ENCODE measurements at places on chromosomes 1 and 21.

GRCh38 chr1:7393136-7393535 is 378.0 kb upstream of the VAMP3 start:
- no peak for DNase-seq

- no peak for DNase-seq
Observed at GRCh38 chr1:163173121-163173520, 29.6 kb downstream of the RGS5 start.

- DNase-seq, result no peak
Observed at GRCh38 chr1:30815556-30815955, 58.0 kb upstream of the LAPTM5 start.

DNA sequence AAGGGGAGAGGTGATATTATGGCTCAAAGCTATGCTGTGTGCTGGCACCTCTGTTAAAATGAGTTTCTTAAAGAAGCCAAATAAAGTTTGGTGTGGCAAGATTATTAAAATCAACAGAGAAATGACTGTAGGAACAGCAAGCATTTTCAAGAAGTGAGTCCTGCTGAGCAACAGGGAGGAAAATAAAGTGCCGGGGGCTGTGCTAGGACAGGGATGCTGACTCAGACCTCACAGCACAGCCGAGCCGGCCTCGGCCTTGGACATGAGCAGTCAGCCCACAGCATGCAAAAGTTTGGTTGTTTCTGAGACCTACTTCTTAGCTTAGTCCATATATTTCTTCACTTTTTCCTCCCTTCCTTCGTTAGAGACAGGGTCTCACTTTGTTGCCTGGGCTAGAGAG is 19.2 kb downstream of the CNIH3 start:
- DNase-seq, result no peak

DNA sequence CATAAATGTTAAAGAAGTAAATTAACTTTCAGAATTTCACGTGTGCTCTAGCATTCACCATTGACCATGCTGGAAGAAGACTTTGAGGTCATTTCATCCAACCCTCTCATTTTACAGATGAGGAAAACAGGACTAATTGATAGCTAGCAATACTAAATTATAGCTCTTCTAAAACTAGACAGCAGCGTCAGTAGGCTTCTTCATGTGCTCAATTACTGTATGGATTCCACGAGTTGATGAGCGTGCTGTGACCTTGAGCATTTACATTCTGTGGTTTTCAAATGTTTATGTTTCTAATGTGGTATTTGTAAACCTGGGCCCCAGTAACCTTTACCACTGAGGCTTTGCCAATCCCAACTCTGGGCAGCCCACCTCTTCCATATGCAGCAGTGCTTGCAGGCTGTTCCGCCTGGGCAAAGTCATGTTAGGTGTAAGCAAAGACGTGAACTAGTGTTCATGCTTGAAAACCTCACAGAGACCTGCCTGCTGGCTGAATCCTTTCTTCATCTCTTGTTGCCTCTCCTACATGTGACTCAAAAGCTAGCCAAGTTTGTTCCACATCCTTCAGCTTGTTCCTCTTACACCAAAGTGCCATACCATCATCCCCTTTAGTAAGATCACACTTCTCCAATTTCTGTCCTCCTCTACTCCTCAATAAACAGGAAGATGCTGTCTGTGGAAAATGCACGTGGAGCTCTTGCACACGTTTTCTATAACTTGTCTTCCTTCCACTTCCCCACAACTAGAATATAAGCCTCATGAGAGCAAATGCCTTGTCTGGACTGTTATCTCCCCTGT is 17.2 kb downstream of the KCNJ15 start:
- no peak for DNase-seq

DNA sequence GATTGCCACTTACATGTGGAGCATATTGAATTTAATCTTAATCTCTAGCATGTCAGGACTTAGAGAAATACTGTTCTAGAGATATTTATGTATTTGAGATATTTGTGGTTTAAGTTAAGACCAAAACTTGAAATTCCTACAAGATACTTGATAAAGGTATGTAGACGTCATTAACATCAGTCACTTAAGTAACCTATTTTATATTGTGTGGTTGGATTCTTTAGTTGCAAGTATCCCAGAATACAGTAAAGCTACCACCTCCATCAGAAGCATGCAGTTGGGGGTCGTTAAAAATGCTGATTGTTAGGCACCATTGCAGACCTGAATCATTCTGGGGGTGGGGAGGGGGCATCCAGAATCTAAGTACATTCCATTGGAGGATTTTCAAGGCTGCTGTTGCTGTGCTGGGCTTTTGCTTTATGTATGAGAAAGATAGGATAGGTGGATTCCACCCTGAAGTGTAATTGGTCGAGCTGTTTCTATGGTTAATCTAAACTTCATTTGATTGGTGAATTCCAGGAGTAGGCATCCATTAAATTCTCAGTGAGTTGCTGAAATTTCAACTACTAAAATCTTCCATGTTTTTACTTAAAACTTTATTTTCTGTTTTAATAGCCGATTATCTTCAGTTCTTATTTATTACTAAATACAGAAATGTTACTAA is 4.0 kb downstream of the H3-3A start:
- DNase-seq, result no peak

- DNase-seq, result no peak
Observed at GRCh38 chr1:70436622-70437251, 25.7 kb downstream of the CTH start.

GRCh38 chr1:6007318-6008083 is 15.3 kb upstream of the NPHP4 start:
- DNase-seq, result no peak

DNA sequence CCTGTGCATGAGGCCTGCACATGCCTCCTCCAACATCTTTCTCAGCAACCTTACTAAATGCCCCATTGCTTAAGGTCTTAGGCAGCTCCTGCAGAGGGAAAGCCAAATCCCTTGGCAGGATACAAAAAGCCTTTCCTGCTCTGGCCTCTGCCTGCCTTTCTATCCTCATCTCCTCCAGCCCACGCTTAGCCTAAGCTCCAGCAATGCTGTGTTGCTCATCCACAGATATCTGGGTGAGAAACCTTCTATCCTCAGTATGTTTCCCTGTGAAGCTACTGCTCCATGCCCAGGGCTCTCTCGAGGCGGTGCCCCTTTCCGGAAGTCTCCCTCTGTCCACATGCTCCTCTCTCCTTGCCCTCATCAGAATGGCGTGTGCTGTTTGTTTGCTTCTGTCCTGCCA is 37.0 kb upstream of the CCSAP start:
- no peak for DNase-seq

- no peak for DNase-seq
Observed at GRCh38 chr1:185813401-185813979, 79.3 kb downstream of the HMCN1 start.

- no peak for DNase-seq
Observed at GRCh38 chr1:10402729-10403274, 3.9 kb downstream of the PGD start.

DNA sequence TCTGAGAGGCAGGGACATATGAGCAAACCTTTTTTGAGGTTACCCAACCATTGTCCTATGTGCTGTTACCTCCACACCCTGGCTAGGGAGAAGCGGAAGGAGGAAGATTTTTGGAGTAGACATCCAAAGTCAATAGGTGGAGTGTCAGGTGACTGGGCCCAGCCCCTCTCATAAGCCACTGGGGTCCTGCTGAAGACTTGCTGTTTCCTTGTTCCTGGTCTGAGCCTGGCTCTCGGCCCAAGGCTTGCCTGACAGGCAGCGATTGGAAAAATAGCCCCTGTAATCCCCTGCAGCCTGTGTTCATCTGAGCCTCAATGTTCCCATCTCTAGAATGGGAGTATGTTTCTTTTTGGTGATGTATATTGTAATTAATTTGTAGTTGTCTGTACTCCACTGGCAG is 6.9 kb upstream of the PIGR start:
- no peak for DNase-seq

DNA sequence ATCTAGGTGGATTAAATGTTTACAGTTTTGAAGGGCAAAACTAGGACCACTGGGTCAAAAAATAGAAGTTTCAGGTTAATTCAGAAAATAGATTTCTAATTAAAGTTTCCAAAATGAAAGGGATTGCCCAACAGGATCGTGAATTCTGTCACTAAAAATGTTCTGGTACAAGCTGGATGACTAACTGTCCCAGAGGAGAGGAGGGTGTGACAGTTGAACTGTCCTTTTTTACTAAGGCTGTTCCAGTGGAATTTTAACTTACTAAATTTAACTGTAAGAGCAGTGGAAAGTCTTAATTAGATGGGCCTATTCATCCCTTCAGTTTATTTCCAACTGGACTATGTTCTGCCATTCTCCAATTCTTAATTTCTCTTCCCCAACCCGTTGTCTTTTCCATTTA is 7.2 kb downstream of the SNX7 start:
- no peak for DNase-seq

GRCh38 chr1:230090194-230090711 is 23.2 kb downstream of the GALNT2 start:
- DNase-seq, result no peak

DNA sequence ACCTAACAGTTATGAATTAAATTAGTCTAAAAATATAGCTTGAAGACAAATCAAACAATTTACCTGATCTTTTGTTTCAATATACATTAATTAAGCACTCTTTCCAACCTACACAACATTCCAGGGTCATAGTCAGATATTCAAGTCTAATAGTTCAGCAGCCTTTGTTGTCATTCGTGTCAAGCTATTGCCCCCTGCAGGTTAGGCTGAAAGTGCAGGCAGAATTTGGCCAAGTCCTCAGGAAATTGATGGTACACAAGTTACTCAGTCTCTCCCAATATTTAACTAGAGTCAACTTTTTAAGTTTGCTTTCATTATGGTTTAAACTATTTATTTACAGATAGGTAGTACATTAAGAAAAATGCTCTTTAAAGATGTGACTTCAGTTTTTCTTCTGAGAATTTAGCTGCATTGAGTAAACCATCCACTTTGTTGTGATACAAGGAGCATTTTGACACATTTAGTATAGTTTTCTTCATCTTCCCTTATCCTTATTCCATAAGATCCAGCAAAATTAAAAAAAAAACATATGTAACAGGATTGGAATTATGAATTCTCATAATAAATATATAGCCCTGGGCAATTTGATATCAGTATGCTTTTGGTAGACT is 130.3 kb upstream of the DPYD start:
- peak; percentile 48 for DNase-seq

All from amygdala (tissue), 56 donors.